Lower leg skin (tissue), 4 donors: ENCODE measurements at places on chromosomes 7 and 10.

- DNase-seq = no peak
Measured at GRCh38 chr7:125154930-125155329, 225.3 kb upstream of the POT1 start.

DNA sequence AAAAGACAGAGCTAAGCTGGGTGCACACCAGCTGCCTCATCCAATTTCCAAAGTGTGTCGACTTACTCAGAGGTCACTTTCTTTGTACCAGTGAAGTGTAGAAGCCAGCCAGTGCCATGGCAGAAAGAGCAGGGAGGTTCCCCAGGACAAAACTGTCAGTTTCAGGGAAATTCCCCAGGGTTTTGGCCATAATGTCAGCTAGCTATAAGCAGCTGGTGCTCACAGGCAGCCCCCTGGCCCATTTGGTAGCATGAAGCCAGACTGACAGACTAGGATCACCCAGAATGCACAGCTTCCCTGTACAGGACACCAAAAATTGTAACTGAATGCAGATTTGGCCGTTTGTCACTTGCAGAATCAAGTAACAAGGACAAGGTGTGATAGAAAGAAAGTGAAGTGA, 28.6 kb downstream of the MRPL32 start:
- DNase-seq = no peak

DNA sequence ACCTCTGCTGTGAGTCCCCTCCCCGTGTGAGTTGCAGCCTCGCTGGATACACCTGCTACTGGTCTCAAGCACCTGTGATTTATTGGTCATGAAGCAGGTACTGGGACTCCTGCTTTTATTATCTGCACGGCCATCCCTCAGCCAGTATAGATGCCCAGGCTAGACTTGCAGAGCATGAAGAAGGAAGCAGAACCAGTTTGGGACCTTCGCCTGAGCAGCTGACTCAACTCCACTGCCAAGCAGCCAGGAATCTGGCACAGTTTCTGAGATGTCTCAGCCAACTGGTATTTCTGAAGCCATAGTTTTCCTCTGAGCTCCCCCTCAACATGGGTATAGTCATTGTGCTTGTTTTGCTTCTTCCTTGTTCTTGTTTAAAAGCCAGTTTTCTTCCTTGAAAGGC, 28.0 kb upstream of the SLC39A12 start:
- DNase-seq = peak; percentile 86

- no peak for DNase-seq
Measured at GRCh38 chr10:60258429-60258797, 131.3 kb downstream of the ANK3 start.

- DNase-seq = no peak
Measured at GRCh38 chr10:69646185-69647060, 16.4 kb downstream of the FAM241B start.

DNA sequence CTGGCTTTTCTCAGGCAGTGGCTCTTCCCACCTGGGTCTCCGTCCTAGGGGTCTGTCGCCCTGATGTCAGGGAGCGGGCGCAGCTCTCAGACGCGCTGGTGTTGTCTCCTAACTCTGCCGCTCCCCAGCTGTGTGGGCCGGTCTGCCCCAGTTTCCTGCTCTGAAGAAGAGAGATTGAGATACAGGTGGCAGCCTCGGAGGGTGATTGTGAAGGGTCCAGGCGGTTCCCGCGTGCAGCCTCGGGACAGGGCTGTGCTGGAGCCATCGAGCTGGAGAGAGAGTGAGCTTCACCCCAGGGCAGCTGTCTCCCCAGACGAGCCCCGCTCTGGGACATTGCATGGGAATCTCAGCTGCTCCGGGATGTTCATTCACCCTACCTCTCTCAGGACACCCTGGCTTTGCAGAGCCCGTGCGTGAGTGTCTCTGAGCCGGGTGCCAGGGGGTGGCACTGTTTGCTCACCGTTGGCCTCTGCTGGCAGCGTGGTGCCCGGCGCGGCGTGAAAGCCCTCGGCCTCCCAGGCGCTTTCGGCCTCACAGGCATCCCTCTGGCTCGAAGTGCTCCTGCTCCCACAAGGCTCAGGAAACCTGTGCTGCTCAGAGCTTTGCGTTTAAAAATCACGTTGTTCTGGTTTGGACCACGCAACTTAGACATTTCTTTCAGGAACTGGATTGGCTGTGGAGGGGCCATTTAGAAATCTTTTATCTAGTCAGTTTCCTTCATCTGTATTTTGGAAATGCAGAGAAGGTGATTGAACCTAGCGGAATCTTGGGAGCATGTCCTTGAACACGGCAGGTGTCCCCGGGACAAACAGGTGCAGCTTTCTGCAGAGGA, 33.8 kb upstream of the ZFAND2A start:
- no peak for DNase-seq

DNA sequence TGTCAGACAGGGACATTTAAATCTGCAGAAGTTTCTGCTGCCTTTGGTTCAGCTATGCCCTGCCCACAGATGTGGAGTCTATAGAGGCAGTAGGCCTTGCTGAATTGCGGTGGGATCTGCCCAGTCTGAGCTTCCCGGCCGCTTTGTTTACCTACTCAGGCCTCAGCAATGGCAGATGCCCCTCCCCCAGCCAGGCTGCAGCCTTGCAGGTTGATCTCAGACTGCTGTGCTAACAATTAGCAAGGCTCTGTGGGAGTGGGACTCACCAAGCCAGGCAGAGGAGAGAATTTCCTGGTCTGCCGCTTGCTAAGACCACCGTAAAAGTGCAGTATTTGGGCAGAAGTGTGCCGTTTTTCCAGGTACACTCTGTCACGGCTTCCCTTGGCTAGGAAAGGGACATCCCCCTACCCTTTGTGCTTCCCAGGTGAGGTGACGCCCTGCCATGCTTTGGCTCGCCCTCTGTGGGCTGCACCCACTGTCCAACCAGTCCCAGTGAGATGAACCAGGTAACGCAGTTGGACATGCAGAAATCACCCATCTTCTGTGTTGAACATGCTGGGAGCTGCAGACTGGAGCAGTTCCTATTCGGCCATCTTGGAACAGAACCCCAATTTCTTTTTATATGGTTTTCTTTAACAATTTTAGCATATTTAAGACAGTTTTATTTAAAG, 28.4 kb upstream of the VWDE start:
- no peak for DNase-seq

GRCh38 chr7:139159900-139160675, 50.6 kb upstream of the ZC3HAV1 start:
- no peak for DNase-seq

- DNase-seq = peak; percentile 87
Measured at GRCh38 chr10:80144067-80144695, 11.7 kb downstream of the PLAC9 start.

- DNase-seq = no peak
Measured at GRCh38 chr7:143257501-143257900, 5.7 kb upstream of the GSTK1 start.

DNA sequence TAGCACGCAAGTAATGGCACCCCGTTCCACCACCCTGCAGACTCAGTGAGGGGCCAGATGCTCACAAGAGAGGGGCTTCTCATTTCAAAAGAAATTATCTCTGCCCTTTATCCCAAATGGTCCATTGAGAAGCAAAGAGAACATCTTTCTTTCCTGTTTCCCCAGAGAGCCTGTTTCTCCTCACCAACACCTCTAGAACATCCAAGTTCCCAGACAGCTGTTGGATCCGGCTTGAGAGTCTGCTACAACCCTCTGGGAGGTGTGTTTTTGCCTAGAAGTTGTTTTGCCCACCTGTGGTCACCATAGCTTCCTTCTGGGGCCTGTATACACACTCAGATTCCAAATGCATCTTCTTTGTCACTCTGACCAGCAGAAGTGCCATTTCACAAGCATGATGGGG, 637.4 kb downstream of the LRMDA start:
- DNase-seq = no peak
